Heart left ventricle (tissue), 16 donors: ENCODE measurements at places on chromosomes 3 and 15. TPM values are rescaled to one million over a fixed set of nuclear protein-coding genes. Genes with fewer than 3 reads are reported as not detected.

The RBP2 gene
- total RNA-seq: not detected

The SAMD7 gene
- not detected for total RNA-seq

The RTP3 gene
- total RNA-seq: not detected

The BFSP2 gene
- not detected for total RNA-seq
